ENCODE measurements at places on chromosomes 7 and 10.
A peak's percentile ranks its signal among the peaks of the same experiment; 100 is the strongest.

- H3K36me3 ChIP-seq: peaks cover 4% of the 10 kb centered on the region
- H3K4me3 ChIP-seq: no peak overlapping the region
- no peak overlapping the region for H3K27ac ChIP-seq
- H3K4me1 ChIP-seq: no peaks in the 10 kb centered on the region
Observed at GRCh38 chr10:87058171-87058570, 36.5 kb downstream of the GLUD1 start.

DNA sequence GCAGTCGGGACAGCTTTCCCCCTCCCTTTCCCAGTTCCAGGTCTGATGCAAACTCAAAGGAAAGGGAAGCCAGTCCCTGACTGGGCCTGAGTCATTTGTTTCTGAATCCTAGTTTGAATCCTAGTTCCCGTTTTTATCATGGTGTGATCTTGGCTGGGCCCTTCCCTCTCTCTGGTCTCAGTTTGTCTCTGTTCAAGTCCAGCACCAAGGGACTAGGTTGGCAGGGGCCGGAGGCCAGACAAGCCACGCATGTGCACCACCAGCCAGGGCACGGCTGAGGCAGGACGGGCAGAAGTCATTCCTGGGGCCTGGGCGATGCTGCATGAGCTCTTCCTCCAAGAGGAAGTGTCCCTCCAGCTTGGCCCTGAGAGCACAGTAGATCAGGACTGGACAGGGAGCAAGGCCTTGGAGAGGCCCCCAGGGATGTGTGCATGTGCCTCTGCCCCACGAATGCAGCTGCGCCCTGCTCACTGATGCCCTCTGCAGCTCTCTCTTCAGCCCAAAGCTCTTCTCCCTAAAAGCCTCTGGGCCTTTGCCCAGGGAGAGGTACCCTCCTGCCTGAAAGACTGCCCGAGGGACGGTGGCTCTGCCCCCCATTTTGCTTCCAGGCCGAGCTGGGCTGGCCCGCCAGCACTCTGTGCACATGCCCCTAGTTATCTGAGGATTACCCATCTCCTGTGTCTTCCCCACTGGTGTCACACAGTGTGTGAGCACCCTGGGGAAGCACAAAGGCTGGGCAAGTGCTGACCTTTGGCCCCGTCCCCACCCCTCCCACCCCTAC is 86.7 kb downstream of the ZMIZ1 start:
- H3K27me3 ChIP-seq: no peaks in the 10 kb centered on the region
- H3K4me3 ChIP-seq: no peak overlapping the region
- DNase-seq: no peak

- no peaks in the 10 kb centered on the region for H3K4me1 ChIP-seq
- no peak overlapping the region for H3K27ac ChIP-seq
- H3K36me3 ChIP-seq: no peaks in the 10 kb centered on the region
- H3K4me3 ChIP-seq: no peak overlapping the region
- peaks cover 19% of the 10 kb centered on the region for H3K27me3 ChIP-seq
Observed at GRCh38 chr10:101091546-101092290, 29.9 kb downstream of the KAZALD1 start.

DNA sequence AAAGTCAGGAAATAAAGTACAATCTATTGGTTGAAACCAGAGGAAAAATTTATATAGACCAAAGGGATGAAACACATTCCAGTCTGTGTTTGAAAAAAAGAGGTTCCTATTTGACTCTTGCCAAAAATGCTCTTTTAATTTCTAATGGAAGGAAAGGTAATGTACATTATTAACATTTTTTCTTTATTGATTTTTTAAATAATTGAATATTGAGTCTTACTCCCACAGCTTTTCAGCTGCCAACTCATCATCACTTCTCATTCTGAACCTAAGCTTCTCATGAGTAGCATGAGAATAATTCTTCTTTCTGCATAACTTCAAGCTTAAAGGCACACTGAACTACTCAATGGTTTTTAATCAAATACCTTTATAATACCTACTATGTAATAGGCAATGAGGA is 49.8 kb upstream of the FHIP2A start:
- no peak for DNase-seq
- no peaks in the 10 kb centered on the region for H3K36me3 ChIP-seq
- no peak overlapping the region for H3K4me3 ChIP-seq
- peaks cover 17% of the 10 kb centered on the region for H3K4me1 ChIP-seq
- H3K27me3 ChIP-seq: peaks cover 12% of the 10 kb centered on the region

DNA sequence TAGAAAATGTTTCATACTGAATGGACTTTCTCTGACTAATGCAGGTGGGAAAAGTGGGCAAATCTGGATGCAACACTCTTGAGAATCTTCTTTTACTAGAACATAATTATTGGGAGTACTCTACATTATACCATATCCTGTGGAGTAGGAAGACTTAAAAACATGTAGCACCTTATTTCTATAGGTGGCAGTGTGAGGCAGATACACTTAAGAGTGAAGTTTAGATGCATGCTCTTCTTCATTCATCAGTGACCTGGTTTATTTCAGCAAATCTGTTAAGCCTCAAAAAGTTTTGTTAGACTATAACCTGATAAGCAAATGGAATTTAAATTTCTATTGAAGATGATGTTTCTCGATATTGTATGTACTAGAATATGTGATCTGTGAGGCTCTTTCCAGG is 1087.1 kb upstream of the LRRN3 start:
- no peak for DNase-seq
- H3K27me3 ChIP-seq: no peaks in the 10 kb centered on the region
- H3K27ac ChIP-seq: no peak overlapping the region
- no peaks in the 10 kb centered on the region for H3K36me3 ChIP-seq
- H3K4me1 ChIP-seq: no peaks in the 10 kb centered on the region

- no peaks in the 10 kb centered on the region for H3K4me1 ChIP-seq
- no peak for DNase-seq
- no peak overlapping the region for H3K4me3 ChIP-seq
- H3K27me3 ChIP-seq: peaks cover 3% of the 10 kb centered on the region
Observed at GRCh38 chr10:130389906-130390305, 253.7 kb downstream of the GLRX3 start.

DNA sequence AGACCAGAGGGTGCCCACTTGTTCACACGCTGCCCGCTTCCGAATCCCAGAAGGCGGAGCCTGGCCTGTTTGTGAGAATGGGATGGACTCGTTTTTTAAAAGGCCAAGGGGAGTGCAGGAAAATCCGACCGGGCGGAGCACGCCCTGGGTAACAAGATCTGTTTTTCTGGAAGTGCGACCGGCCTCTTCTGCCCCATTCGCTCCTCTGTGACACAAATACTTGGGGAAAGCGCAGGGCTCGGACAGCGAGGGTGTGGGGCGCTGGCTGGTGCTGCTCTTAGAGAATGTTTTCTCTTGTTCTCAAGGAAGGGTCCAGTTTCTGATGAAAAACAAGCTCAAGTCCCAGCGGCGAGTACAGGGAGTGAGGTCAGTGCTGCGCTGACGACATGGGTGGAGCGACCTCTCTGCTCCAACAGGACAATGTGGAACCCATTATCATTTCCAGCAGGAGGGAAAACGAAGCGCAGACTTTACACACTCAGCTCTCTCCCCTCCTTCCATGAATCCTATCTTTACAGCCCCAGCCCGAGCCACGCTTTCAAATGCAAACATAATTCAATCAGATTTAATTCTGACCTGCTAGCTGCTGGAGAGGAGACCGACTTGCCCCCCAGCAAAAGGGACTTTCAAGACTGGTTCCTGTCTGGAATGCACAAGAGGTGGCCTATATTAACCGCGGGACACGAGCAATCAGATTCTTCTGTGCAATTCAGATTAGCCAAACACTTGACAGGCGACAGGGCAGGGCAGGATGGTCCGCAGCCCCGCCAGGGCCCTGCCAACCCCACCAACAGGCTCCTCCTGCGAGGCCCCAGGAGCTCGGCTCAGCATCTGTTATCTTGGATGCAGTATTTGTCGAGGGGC is 1.1 kb downstream of the RADIL start:
- peaks cover 5% of the 10 kb centered on the region for H3K27me3 ChIP-seq
- no peaks in the 10 kb centered on the region for H3K36me3 ChIP-seq
- peaks cover 13% of the 10 kb centered on the region for H3K4me1 ChIP-seq
- no peak for DNase-seq
- no peak overlapping the region for H3K27ac ChIP-seq
- H3K4me3 ChIP-seq: peak overlapping the region; percentile 75

DNA sequence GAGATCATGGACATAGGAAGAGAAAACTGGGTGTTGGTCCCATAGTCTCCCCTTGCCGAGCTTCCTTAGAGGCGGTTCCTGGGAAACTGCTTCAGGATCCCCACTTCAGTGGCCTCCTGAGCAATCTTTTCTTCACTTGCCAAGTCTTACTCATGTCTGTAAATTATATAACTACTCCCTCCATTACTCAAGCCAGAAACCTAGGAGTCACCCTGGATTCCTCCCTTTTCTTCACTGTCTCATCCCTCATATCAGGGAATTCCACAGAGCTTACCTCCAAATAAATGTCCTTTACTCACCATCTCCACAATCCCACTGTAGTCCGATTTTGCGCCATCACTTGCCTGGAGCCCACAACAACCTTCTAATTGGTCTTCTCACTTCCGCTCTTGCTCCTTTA is 29.1 kb upstream of the TRUB1 start:
- H3K4me1 ChIP-seq: no peaks in the 10 kb centered on the region
- DNase-seq: no peak
- peaks cover 6% of the 10 kb centered on the region for H3K27me3 ChIP-seq
- no peak overlapping the region for H3K27ac ChIP-seq
- no peaks in the 10 kb centered on the region for H3K36me3 ChIP-seq
- no peak overlapping the region for H3K4me3 ChIP-seq

- peaks cover 5% of the 10 kb centered on the region for H3K36me3 ChIP-seq
- peaks cover 75% of the 10 kb centered on the region for H3K4me1 ChIP-seq
- peak; percentile 78 for DNase-seq
- H3K4me3 ChIP-seq: peak overlapping the region; percentile 86
Observed at GRCh38 chr7:48087349-48087748, 1.7 kb upstream of the UPP1 start.

- no peak for DNase-seq
- H3K36me3 ChIP-seq: no peaks in the 10 kb centered on the region
- peaks cover 3% of the 10 kb centered on the region for H3K27me3 ChIP-seq
- H3K27ac ChIP-seq: no peak overlapping the region
- no peaks in the 10 kb centered on the region for H3K4me1 ChIP-seq
- no peak overlapping the region for H3K4me3 ChIP-seq
Observed at GRCh38 chr10:1410032-1410431, 327.3 kb downstream of the ADARB2 start.

DNA sequence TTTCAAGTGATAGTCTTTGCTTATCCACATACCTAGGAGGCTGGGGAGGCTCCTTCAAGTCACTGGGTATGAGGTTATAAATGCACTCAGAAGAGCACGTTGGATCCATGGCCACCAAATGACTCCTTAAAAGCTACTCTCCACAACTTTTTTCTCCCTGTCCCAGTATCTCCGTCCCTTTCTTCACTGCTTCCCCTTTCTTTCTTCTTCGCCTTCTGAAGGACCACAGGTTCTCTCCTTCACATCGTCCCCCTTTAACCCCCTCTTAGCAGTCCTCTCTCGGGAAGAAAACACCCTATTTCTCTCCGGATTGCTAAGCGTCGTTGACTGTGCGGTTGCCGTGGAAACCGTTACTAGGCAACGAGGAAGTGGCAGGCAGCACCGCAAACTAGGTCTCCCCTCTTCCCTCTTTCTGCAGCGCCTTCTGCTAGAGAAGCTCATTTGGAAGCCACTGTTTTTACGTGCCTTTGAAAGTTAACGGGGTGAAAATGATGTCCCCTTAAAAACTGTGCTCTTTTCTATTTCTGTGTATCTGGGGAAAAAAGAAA is at the start of gene ENKUR:
TSS of gene ENKUR (minus strand) at position 331 of the 548 bp plus-strand sequence. CDS start at position 109, 222 bp downstream.
- peak within 1 kb of the TSS; percentile 99 for H3K27ac ChIP-seq
- H3K4me3 ChIP-seq: peak within 1 kb of the TSS; percentile 87
- H3K27me3 ChIP-seq: peaks cover 13% of the 10 kb centered on the region
- peaks cover 20% of the 10 kb centered on the region for H3K4me1 ChIP-seq
- peak; percentile 96 for DNase-seq

DNA sequence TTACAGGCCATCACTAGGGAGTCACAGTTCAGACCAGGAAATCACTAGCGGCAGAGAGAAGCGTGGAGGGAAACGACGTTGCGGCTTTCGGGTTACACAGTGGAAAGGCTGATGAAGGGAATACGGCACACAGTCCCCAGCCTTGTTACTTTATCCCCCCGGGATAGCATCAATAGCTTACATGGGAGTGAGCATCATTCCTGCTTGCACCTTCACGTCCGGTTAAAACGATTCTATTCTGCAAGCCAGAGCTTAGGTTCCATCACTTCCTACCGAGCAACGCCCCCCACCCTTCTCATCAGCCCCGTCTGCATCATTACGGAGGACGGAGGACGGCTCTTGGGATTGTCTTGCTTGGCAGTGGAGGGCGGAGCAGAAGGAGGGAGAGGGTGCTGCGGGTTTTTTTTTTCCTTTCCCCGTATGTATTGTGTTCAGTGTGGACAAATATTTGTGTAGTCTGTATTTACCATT is 124.9 kb downstream of the CLEC2L start:
- H3K27ac ChIP-seq: peak overlapping the region; percentile 90
- peaks cover 4% of the 10 kb centered on the region for H3K27me3 ChIP-seq
- DNase-seq: no peak
- peaks cover 89% of the 10 kb centered on the region for H3K4me1 ChIP-seq
- peak overlapping the region; percentile 48 for H3K4me3 ChIP-seq

DNA sequence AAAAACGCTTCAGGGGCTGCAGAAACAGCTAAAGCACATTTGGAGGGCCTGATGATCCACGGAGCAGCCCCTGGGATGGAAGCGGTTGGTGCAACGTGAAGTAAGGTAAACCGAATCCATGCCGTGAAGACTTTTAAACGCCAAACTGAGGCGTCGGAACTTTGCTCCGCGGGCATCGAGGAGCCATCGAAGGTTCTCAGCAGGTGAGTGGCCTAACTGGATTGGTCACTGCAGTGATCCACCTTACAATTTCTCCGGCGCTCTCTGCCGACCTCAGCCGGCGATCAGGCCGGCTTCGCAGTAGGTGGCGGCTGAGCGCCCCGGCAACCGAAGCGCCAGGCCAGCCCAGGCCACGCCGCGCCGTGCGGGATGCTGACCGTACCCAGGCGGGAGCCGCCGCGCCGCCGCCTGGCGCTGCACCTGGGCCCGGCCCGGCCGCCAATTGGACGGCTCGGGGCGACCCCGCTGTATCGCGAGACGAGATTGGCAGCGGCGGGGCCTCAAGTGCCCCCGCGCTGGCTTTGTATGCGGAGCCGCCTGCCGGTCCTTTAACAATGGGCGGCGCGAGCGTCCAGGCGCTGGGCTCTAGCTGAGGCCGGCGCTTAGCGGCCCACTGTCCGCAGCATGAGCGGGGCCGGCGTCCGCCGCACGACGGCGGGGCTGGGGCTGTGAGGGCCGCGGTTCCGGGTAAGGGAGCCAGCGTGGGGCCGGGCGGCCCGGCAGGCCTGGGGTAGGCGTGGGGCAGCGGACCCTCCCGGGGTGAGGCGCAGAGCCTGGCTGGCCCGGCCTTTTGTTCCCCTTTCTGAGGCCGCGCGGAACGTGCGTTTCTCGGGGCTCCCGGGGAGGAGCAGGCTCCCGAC is at the start of gene CCNJ:
TSS of gene CCNJ (plus strand) at position 551 of the 860 bp plus-strand sequence. CDS start 811 bp downstream, outside the sequence.
- DNase-seq: peak; percentile 83
- peak within 1 kb of the TSS; percentile 79 for H3K27ac ChIP-seq
- peaks cover 31% of the 10 kb centered on the region for H3K4me1 ChIP-seq
- peaks cover 3% of the 10 kb centered on the region for H3K36me3 ChIP-seq

GRCh38 chr10:68171539-68172080 is 60.3 kb downstream of the ATOH7 start:
- H3K4me1 ChIP-seq: no peaks in the 10 kb centered on the region
- DNase-seq: no peak
- no peak overlapping the region for H3K27ac ChIP-seq
- H3K36me3 ChIP-seq: no peaks in the 10 kb centered on the region
- H3K27me3 ChIP-seq: peaks cover 4% of the 10 kb centered on the region
- H3K4me3 ChIP-seq: no peak overlapping the region

Measured in immature natural killer cell (primary cell).